ENCODE measurements at places on chromosomes 1 and 21. TPM values are rescaled to one million over a fixed set of nuclear protein-coding genes. Genes with fewer than 3 reads are reported as not detected.

- no peaks in the 10 kb centered on the region for H3K36me3 ChIP-seq
- no peak overlapping the region for H3K4me3 ChIP-seq
- H3K27me3 ChIP-seq = no peaks in the 10 kb centered on the region
- H3K27ac ChIP-seq = no peak overlapping the region
- H3K4me1 ChIP-seq = no peaks in the 10 kb centered on the region
- no peak for DNase-seq
Observed at GRCh38 chr1:207998691-207999090, 87.8 kb upstream of the CD34 start.

GRCh38 chr1:67574221-67574620, 110.8 kb upstream of the GADD45A start:
- no peaks in the 10 kb centered on the region for H3K27me3 ChIP-seq
- no peaks in the 10 kb centered on the region for H3K36me3 ChIP-seq
- H3K4me1 ChIP-seq = no peaks in the 10 kb centered on the region
- no peak for DNase-seq
- H3K27ac ChIP-seq = no peak overlapping the region

- H3K4me3 ChIP-seq = no peak overlapping the region
- DNase-seq = no peak
- H3K36me3 ChIP-seq = peaks cover 41% of the 10 kb centered on the region
- H3K27me3 ChIP-seq = no peaks in the 10 kb centered on the region
- no peak overlapping the region for H3K27ac ChIP-seq
- peaks cover 6% of the 10 kb centered on the region for H3K4me1 ChIP-seq
Observed at GRCh38 chr1:32216566-32216965, 5.6 kb downstream of the TMEM234 start.

GRCh38 chr21:39612233-39613040, at the start of gene B3GALT5:
B3GALT5 (plus strand) TSS chr21:39612940; CDS start chr21:39660560, 47,620 bp downstream.
- H3K4me1 ChIP-seq = no peaks in the 10 kb centered on the region
- peaks cover 21% of the 10 kb centered on the region for H3K27me3 ChIP-seq
- no peaks in the 10 kb centered on the region for H3K36me3 ChIP-seq
- H3K4me3 ChIP-seq = no peak within 1 kb of the TSS
- DNase-seq = no peak
- no peak within 1 kb of the TSS for H3K27ac ChIP-seq

DNA sequence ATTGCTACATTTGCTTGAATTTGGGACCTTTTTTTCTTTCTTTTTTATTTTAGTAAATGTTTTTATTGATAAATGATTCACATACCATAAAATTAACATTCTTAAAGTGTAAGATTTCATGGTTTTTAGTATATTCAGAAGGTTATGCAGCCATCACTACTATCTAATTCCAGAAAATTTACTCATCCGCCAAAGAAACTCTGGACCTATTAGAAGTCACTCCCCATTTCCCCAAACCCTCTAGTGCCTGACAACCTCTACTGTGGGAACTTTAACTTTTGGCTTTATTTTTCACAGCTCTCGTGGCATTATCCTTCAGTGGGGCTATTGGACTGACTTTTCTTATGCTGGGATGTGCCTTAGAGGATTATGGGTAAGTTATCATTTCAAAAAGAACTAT, 4.5 kb downstream of the LEPR start:
- H3K36me3 ChIP-seq = peaks cover 29% of the 10 kb centered on the region
- peak overlapping the region; percentile 70 for H3K27ac ChIP-seq
- peaks cover 48% of the 10 kb centered on the region for H3K4me1 ChIP-seq
- no peak overlapping the region for H3K4me3 ChIP-seq
- H3K27me3 ChIP-seq = no peaks in the 10 kb centered on the region

The ACKR1 gene
- 3.9 TPM for total RNA-seq

GRCh38 chr1:147202576-147202975, 22.6 kb downstream of the FMO5 start:
- H3K4me1 ChIP-seq = no peaks in the 10 kb centered on the region
- no peak for DNase-seq
- H3K36me3 ChIP-seq = no peaks in the 10 kb centered on the region

DNA sequence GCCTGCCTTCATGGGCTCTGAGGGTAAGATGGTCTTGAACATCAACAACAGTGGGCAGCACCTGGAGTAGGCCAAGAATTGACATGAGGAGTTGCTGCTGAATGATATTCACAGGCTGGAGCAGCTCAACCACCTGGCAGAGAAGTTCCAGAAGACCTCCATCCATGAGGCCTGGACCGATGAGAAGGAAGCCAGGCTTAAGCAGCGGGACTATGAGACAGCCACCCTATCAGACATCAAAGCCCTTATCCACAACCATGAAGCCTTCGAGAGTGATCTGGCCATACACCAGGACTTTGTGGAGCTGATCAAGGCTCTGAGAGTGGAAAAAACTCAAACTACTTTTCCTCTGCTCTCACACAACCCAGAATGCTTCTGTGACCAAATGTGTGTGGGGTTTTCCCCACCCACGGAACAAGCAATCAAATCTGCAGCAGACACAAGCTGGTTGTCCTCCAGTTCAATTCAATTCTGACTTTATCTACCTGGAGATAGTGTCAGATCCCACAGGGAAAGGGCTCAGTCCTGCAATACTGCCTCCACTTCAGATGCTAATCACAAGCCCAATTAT, 12.1 kb upstream of the EPHA10 start:
- no peak overlapping the region for H3K4me3 ChIP-seq
- H3K27ac ChIP-seq = no peak overlapping the region
- DNase-seq = no peak

The KRTAP26-1 gene
- total RNA-seq = not detected

The SLC45A1 gene
- total RNA-seq = 0.44 TPM

The KPRP gene
- total RNA-seq = not detected
